Effector CD4-positive, alpha-beta T cell (primary cell): ENCODE measurements at places on chromosomes 2 and 18.

- DNase-seq = no peak
Measured at GRCh38 chr2:231009236-231009919, 13.5 kb downstream of the SPATA3 start.

DNA sequence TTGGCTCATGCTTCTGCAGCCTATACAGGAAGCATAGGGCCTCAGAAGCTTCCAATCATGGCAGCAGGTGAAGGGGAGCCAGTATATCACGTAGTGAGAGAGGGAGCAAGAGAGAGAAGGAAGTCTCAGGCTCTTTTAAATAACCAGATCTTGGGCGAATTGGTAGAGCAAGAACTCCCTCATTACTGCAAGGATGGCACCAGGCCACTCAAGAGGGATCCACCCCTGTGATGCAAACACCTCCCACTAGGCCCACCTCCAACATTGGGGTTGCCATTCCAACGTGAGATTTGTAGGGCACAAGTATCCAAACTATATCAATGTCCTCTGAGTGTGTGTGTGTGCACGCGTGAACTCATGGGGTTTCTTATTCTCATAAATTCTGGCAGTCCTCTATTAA is 37.6 kb upstream of the RMP24 start:
- DNase-seq = no peak

DNA sequence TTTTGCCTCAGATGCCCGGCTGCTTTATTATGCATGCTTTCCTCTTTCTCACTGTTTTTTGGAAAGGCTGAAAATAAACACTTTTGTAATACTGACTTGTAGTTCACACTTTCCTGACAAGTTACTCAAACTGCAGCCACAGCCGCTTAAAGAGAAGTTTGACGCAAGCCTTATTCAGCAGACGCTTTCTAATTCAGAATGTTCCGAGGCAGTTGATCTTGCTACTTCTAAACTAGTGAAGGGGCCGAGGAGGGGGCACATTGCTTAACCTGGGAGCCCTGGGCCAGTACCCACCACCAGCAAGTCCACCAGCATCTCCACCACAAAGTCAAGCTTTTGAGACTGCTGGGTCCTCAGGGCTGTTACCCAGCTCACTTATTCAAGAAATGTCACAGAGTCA is 71.8 kb upstream of the SPRED2 start:
- DNase-seq = no peak

- DNase-seq = no peak
Measured at GRCh38 chr2:176093145-176093897, 800 bp downstream of the HOXD13 start.

DNA sequence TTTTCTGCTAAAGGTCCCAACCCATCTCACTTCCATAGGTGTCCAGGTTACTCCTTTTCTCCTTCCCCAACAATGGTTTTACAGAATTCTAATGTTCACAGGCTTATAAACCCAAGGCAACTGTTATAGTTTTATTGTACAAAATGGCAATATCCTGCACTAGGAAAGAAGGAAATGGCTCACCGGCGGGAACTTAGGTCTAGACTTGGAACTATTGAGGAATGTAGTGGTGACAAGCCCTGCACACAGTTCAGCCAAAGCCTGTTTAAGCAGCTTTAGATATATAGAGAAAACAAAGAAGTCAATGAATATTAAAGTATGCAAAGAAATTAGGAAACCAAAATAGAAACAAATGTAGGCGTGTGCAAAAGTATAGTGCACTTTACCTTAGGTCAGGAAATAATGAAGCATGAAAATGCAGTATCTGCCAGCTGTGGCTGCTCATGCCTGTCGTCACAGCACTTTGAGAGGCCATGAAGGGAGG is 22.7 kb upstream of the KCNG3 start:
- no peak for DNase-seq

GRCh38 chr18:69916412-69916811 is 31.3 kb downstream of the CD226 start:
- no peak for DNase-seq

DNA sequence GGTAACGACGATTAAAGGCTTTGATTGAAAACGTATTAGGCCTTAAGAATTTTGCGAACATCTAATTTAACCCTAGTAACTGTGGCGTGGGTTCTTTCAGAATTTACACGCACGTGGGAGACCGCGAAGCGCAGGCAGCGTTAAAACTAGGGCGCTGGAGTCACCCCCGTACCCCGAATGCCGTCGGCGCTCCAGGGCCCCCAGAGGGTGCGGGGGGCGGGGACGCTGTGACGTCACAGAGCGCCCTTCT is 673 bp upstream of the SMCHD1 start:
- DNase-seq = peak; percentile 79

GRCh38 chr2:25920336-25920735 is 42.0 kb upstream of the ASXL2 start:
- no peak for DNase-seq

GRCh38 chr2:233098618-233099017 is 38.5 kb downstream of the INPP5D start:
- DNase-seq = no peak

DNA sequence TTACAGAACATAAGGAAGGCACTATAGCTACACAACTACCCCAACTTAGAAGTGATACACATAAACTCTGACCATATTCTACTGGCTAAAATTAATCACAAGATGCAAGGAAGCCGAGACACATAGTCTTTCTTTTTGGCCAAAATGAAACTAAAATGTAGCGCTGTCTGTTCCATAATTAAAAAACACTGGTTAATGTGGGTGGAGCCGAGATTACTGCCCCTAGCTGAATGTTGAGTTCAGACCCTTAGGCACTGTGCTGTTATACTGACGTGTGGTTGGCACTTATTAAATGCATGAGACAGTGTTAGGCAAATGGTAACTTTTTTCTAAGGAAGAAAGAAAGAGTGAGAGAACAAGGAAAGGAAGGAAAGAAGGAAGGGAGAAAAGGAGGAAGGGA is 254.6 kb upstream of the RND3 start:
- DNase-seq = no peak
